ENCODE measurements at places on chromosomes 1 and 21.

DNA sequence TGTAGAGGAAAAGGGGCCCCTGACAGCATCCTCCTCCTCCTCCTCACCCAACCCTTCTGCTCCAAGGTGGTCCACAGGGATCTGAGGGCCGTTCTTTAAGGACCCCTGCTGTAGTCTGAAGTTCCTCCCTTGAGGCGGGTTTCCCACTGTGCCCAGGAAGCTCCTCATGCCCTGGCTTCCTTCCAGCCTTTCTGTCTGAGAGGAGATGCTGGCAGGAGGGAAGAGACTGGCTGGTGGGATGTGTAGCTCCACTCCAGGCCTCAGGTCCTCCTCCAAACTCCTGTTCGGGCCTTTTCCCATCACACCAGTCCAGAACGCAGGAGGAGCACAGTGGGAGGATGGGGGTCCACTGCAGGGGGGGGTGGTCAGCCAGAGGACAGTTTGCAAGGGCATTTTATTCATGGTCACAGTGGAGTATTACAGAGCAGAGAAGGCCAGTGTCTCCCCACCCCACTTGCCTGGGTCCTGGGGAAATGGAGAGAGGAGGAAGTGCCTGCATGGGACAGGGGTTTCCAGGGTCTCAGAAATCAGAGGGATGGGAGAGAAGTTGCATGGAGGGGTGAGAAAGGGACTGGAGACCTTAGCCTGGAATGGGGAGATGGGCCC, 7.8 kb downstream of the ETV3L start:
- no peak for DNase-seq

GRCh38 chr1:29176576-29176975, 5.1 kb downstream of the SRSF4 start:
- DNase-seq, result no peak

GRCh38 chr1:53678507-53678906, 60.5 kb downstream of the GLIS1 start:
- DNase-seq, result no peak

DNA sequence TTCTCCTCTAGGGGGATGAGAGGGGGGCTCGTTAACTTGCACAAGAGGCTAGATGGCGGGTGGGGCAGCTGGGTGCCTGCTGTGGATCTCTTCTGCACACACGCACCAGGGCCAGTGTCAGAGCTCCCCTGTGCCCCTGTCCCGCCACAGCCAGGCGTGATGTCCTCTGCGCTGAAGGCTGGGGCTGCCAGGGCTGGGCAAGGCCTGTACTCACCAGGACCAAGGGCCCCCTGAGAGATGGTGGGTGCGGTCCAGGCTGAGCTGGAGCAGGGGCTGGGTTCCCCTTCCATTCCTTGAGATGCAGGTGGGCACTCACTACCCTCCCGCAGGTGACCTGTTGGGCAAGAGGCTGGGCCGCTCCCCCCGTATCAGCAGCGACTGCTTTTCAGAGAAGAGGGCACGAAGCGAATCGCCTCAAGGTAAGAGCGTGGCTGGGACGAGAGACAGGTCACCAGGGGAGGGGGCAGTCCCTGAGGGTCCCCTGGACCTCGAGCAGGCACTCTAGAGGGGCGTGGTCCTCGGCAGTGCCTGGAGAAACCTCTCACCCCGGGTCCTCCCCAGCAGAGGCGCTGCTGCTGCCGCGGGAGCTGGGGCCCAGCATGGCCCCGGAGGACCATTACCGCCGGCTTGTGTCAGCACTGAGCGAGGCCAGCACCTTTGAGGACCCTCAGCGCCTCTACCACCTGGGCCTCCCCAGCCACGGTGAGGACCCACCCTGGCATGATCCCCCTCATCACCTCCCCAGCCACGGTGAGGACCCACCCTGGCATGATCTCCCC, 15.2 kb downstream of the SAMD11 start:
- DNase-seq, result no peak

- DNase-seq, result no peak
Observed at GRCh38 chr1:47622776-47623556, 185.1 kb downstream of the FOXD2 start.

DNA sequence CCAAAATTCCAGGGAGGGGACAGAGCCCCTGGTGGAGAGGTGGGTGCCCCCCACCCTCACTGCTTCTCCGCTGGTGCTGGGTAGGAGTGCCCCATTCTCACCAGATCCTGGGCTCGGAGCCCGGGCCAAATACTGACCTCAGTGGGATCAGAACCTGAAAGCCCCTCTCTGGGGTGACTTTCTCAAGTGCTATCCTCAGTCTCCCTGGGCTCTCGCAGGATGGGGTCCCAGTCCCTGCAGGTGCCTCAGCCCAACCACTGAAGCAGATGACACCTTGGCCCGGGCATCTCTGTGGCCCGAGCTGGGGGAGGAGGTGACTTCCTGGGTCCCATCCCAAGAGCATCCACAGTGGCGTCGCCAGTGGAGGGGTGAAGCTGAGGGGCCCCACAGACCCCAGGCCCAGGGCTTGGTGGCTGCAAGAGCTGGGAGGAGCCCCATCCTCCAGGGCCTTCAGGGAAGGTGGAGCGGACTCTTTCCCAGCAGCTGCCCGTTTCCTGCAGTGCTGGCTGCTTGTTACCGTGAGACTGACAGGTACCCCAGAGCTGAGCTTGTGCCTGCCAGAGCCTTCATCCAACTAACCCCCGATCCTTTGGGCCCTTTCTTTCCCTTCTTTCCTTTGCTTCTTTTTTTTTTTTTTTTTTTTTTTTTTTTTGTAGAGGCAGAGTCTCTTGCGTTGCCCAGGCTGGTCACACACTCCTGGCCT, 3.9 kb upstream of the FNDC10 start:
- no peak for DNase-seq
